Stimulated activated CD8-positive, alpha-beta memory T cell treated with anti-CD3 and anti-CD28 coated beads, Interleukin-15, amount 100 ng/mL, for 4 hours (primary cell): ENCODE measurements at places on chromosomes 16 and 17.
A peak's percentile ranks its signal among the peaks of the same experiment; 100 is the strongest.

- no peak for DNase-seq
These were observed 47.9 kb downstream of the WDR59 start for GRCh38 chr16:74936902-74937560.

DNA sequence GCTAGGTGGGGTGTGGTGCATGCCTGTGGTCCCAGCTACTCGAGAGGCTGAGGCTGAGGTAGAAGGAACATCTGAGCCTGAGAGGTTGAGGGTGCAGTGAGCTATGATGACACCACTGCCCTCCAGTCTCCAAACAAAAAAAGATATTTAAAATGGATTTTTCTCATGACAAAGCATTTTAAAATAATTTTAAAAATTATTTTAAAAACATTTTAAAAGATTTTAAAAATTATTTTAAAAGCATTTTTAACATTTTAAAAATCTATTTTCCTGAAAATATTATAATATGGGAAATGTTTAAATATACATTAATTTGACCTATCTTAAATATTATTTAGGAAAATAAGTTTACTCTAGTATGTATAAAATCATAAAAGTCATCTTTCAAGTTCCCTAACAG, 26.8 kb downstream of the MED13 start:
- no peak for DNase-seq

DNA sequence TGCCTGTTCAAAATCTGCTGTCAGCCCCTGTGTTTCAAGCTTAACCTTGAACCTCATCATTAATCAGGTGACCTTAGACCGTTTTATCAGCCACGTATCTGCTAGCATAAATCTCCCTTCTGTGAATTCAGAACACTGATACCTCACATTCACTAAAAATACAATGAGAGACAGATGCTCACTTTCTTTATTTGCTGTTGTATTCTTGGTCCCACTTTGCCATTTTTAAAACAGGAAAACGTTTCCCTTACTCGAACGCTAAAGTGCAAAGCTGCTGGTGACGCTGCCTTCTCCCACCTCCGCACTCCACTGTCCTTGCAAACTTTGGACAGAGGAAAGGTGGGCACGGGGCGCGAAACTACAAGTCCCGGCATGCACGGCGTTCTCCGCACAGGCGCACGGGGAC, 220 bp upstream of the ARHGAP44 start:
- no peak for DNase-seq

GRCh38 chr16:83995754-83996153, 27.7 kb downstream of the NECAB2 start:
- no peak for DNase-seq

DNA sequence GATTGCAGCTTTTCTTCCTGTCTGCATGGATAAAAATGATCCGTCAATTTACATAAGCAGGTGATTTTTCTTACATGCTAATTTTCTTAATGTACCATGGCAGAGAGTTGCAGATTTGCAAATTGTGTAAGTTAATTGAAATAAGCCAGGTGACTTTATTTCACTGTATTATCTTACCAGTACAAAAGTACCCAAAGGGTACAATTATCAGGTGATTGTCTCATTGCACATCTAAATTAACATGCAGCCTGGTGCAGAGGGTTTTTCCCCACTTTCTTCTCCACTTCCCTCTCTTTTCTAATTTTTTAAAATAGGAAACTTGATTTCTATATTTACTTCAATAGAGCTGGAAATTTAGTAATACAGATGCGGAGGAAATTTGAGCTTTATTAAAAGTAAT, 11.2 kb downstream of the NLK start:
- DNase-seq: no peak

GRCh38 chr17:5381542-5381941, 37.9 kb downstream of the NUP88 start:
- no peak for DNase-seq

- peak; percentile 31 for DNase-seq
These were observed 68.5 kb upstream of the DNAH17 start for GRCh38 chr17:78645421-78646295.

DNA sequence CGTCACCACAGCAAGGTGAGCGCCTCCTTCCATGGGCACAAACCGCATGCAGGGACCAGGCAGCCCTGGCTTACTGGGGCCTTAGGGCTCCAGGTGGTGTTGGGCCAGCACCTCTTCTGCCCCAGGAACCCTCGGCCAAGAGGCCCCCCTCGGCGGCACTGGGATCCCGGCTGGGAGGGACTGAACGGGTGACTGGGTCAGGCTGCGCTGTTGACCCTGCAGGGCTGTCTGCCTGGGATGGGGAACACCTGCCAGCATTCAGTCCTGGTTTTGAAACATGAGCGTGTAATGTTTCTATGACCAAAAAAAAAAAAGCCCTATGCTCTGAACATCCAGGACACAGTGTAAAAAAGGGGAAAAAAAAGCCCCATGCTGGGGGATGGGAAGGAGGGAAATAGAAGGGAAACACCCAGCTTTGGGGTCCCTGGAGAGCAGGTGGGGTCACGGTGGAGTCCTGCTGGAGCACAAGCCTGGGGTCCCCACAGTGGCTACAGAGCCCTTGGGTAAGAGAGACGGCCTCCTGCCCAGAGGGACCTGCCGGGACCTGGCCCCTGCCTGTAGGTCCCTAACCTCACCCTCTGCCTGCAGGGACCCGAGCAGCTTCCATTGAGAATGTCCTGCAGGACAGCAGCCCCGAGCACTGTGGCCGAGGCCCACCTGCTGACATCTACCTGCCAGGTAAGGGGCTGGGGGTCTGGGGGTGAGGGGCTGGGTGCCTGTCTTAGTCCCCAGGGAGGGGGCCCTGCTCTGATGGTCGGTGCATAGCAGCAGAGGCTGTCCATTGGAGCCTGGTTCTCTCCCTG, 9.9 kb upstream of the NUDT16L1 start:
- DNase-seq: no peak

GRCh38 chr17:64145375-64145750, 15.4 kb upstream of the ERN1 start:
- no peak for DNase-seq

- DNase-seq: no peak
These were observed 7.6 kb downstream of the CYB5B start for GRCh38 chr16:69431948-69432468.

- peak; percentile 25 for DNase-seq
These were observed 5.5 kb upstream of the SLC25A35 start for GRCh38 chr17:8300627-8301242.

GRCh38 chr17:60641126-60641525, 36.5 kb upstream of the BCAS3 start:
- no peak for DNase-seq

- no peak for DNase-seq
These were observed 98.7 kb downstream of the KCNJ12 start for GRCh38 chr17:21474815-21475214.

DNA sequence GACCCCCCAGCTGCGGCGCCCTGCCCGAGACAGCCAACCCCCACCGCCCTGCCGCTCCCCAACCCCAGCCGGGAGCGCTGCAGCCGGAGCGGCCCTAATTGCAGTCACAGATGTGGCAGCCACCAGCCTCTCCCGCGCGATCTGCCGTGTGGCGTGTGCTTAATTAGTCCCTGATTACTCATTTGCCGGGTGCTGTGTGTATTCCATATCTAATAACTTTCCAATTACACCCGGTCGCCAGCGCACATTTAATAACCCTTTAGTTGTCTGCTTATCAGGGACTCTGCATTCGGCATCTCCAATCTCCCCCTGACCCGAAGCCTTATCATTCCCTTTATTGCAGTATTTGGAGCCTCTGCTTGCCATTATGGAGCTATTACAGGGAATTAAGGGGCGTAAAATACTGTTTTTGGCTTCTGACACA, 236.7 kb upstream of the CIBAR2 start:
- DNase-seq: no peak

- DNase-seq: no peak
These were observed 44.4 kb upstream of the IRX6 start for GRCh38 chr16:55279598-55279997.

DNA sequence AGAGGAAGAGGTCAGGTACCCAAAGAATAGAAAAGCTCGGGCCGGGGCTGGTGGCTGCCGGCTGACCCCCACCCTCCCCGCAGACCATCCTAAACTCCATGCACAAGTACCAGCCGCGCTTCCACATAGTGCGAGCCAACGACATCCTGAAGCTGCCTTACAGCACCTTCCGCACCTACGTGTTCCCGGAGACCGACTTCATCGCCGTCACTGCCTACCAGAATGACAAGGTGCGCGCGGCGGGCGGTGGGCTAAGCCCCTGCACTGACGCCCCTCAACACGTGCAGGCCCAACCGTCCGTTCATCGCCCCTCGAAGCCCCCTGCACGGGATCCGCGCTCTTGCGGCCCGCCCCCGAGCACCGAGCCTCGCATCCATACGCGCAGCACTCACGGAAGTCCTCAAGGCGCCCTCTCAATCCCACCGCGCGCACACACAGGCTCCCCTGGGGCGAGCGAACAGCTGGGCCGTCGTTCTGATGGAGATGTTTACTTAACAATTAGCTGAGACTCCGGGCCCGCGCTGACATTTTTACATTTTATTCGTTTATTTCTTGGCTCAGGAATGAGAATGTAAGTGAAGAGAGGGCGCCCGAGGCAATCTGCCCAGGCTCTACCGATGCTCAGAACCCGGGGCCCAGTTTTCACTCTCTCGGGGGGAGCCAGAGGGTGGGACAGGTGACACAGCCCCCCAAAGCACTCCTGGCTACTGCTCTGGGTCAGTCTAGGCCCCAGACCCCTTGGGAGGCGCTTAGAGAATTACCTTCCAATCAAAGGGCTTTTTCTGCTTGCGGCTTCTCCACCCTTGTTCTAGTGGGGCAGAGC, 3.5 kb downstream of the TBX2 start:
- DNase-seq: no peak

GRCh38 chr17:55201308-55201932, 63.3 kb upstream of the HLF start:
- no peak for DNase-seq

DNA sequence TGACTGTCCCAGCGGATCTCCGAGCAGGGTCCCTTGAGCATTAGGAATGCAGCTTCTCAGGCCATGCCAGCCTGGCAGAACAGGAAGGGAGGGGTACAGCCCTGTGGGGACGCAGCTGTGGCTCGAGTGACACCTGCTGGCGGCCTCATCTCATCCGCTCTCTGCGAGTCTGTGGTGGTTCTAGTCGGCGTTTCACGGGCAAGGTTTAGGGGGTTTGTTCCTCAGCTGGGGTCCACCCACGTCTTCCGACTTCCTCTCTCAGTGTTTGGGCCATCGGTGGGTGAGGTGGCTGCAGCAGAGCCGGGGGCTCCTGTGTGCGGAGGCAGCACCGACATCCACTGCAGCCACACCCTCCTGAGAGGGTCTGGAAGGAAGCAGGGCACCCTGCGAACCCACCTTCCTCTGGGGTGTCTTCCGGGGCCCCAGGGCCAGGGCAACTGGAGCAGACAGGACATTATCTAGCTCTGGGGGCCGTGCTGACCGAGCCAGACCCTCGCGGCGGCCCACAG, 33.3 kb downstream of the JPH3 start:
- DNase-seq: peak; percentile 46

- no peak for DNase-seq
These were observed 73.0 kb downstream of the TMEM114 start for GRCh38 chr16:8517280-8517679.

DNA sequence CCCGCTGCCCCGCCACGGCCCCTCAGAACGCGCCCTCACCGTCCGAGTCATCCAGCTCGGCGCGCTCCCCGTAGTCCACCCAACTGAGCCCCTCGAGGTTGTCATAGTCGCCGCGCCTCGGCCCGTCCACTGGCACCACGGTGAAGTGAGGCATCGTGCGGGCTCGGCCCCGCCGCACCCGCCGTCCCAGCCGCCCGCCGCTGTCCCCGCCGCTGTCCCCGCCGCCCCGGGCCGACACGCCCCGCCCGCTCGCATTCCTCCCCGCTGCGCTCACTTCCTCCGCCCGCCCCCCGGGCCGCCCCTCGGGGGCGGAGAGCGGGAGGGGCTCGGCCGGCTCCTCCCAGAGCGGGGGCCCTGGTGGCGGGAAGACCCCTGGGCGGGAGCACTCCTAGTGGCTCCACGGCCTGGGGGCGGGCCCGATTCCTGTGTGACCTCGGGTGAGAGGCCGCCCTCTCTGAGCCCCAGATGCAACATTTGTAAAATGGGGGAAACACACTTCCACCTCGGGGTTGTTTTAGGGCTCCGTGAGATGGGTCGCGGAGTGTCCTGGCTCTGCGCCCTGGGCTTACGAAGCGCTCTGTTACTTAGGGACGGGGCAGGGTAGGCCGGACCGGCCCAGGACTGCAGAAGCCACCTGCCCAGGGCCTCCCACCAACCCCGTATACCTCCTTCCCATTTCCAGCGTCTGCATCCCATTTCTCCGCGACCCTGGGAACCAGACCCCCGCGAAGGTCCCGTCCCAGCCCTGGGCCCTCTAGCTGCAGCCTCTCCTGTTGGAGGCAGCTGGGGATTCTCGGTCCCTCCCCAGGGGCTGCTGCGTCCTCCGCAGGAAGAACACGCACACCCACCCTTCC, at the start of gene SLC12A4:
Gene SLC12A4, minus strand, starts transcription at position 238 of the 854 bp plus-strand sequence. Its CDS starts 84 bp downstream, at position 154.
- peak; percentile 73 for DNase-seq

DNA sequence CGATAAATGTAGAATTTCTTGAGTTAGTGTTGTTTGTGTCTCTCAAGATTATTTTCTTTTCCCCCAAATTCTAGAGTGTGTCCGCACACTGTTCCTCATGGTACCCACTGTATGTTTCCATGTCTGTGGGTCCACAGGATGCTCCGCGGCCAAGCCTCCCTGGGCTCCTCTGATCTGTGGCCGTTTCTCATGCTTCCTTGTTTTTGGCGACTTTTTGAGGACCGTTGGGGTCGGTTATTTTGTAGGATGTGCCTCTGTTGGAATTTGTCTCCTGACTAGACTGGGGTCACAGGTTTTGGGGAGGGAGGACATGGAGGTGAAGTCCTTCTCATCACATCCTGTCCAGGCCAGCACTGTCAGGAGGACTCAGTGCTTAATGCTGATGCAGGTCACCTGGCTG, 140.0 kb downstream of the LAT start:
- no peak for DNase-seq

- no peak for DNase-seq
These were observed 28.2 kb downstream of the AXIN2 start for GRCh38 chr17:65533056-65533745.

- no peak for DNase-seq
These were observed 673.8 kb downstream of the WWOX start for GRCh38 chr16:78773291-78773702.

GRCh38 chr17:46078675-46079074, 79.6 kb downstream of the STH start:
- no peak for DNase-seq

GRCh38 chr16:1026057-1026783, 44.6 kb downstream of the SOX8 start:
- no peak for DNase-seq

DNA sequence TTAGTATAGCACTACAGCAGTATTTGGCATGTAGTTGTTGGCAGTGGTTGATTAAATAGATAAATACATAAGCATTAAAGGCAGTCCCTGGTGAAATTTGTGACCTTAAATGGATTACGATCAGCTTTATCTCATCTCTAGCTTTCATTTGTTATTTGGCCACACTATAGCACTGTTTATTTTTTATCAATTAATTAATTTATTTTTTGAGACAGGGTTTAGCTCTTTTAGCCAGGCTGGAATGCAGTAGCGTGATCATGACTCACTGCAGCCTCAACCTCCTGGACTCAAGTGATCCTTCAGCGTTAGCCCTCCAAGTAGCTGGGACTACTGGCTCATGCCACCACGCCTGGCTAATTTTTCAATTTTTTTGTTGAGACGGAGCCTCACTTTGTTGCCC, 18.7 kb upstream of the ARHGAP17 start:
- DNase-seq: no peak

GRCh38 chr17:8371786-8372185, 4.7 kb downstream of the KRABD2 start:
- DNase-seq: no peak
